ENCODE measurements at places on chromosomes 6 and 20.

- no peaks in the 10 kb centered on the region for H3K4me1 ChIP-seq
- H3K27ac ChIP-seq, result no peak overlapping the region
- H3K27me3 ChIP-seq, result no peaks in the 10 kb centered on the region
- H3K36me3 ChIP-seq, result peaks cover 4% of the 10 kb centered on the region
- no peak overlapping the region for H3K4me3 ChIP-seq
Measured at GRCh38 chr6:57162516-57162915, 9.6 kb upstream of the BAG2 start.

GRCh38 chr6:117538615-117539014, 56.1 kb downstream of the DCBLD1 start:
- no peak overlapping the region for H3K27ac ChIP-seq
- H3K4me1 ChIP-seq, result no peaks in the 10 kb centered on the region
- H3K36me3 ChIP-seq, result peaks cover 6% of the 10 kb centered on the region
- H3K27me3 ChIP-seq, result no peaks in the 10 kb centered on the region

DNA sequence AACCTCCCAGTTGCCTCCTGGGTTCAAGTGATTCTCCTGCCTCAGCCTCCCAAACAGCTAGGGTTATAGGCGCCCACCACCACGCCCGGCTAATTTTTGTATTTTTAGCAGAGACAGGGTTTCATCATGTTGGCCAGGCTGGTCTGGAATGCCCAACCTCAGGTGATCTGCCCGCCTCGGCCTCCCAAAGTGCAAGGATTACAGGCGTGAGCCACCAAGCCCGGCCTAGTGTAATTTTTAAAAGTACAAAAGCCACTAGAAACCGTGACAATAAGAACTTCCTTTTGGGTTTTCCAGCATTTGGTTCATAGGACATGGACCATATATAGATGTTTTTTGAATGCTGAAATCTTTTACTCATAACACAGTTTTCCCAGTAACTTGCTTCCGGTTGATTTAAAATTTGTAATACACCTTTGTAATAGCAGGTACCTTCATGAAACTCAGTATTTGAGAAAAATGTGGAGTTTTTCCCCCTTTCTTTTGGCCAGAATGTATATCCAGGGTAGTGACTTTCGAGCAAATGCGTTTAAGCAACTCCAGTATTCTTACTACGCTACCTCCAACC, 467 bp downstream of the PXT1 start:
- H3K36me3 ChIP-seq, result no peaks in the 10 kb centered on the region
- no peak for DNase-seq
- H3K27me3 ChIP-seq, result no peaks in the 10 kb centered on the region
- peak overlapping the region; percentile 80 for H3K4me3 ChIP-seq
- peak overlapping the region; percentile 95 for H3K27ac ChIP-seq

GRCh38 chr6:109252261-109253041, 129.8 kb downstream of the CD164 start:
- H3K4me3 ChIP-seq, result no peak overlapping the region
- no peak overlapping the region for H3K27ac ChIP-seq
- H3K4me1 ChIP-seq, result peaks cover 8% of the 10 kb centered on the region
- no peaks in the 10 kb centered on the region for H3K27me3 ChIP-seq

- H3K4me3 ChIP-seq, result no peak overlapping the region
- H3K27me3 ChIP-seq, result no peaks in the 10 kb centered on the region
- no peaks in the 10 kb centered on the region for H3K36me3 ChIP-seq
- no peak overlapping the region for H3K27ac ChIP-seq
- no peak for DNase-seq
- H3K4me1 ChIP-seq, result no peaks in the 10 kb centered on the region
Measured at GRCh38 chr20:1934156-1934555, 38.9 kb downstream of the SIRPA start.

DNA sequence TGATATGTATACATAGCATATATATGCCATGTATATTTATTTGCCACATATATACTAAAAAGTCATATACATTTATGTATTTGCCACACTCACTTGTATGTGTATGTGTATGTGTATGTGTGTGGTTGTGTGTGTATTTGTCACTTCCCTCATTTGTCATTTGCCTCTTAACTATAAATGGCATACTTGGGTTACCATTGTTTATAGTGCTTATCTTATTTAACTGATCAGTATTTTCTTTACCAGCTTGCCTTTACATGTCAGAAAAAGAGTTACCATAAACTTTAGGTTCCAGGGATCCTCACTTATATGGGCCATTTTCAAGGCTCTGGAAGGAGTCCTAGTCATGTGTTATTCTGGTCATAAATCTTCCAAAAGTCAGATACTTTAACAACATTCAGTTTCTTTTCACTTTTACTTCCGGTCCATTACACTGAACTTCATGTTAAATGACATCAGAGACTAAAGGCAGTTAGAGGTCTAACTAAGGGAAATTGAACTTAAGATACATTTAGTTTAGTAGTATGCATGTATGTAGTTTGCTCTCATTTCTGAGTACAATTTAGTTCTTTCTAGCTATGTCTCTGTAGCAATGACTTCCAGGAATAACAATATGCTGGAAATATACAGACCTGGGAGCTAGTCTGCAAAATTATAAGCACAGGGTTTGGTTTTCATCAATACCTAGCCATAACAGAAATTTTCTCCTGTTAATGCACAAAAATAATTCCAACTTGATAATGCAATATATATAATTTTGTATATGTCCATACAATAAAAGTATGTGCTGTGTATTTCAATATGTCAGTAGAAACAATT, 33.7 kb upstream of the HIVEP1 start:
- H3K4me1 ChIP-seq, result no peaks in the 10 kb centered on the region
- H3K4me3 ChIP-seq, result no peak overlapping the region

All from pancreas (tissue), 10 donors.